ENCODE measurements at places on chromosomes 4 and X.
A peak's percentile ranks its signal among the peaks of the same experiment; 100 is the strongest.

- DNase-seq = no peak
Measured at GRCh38 chr4:153142700-153143438, 61.4 kb upstream of the TRIM2 start.

DNA sequence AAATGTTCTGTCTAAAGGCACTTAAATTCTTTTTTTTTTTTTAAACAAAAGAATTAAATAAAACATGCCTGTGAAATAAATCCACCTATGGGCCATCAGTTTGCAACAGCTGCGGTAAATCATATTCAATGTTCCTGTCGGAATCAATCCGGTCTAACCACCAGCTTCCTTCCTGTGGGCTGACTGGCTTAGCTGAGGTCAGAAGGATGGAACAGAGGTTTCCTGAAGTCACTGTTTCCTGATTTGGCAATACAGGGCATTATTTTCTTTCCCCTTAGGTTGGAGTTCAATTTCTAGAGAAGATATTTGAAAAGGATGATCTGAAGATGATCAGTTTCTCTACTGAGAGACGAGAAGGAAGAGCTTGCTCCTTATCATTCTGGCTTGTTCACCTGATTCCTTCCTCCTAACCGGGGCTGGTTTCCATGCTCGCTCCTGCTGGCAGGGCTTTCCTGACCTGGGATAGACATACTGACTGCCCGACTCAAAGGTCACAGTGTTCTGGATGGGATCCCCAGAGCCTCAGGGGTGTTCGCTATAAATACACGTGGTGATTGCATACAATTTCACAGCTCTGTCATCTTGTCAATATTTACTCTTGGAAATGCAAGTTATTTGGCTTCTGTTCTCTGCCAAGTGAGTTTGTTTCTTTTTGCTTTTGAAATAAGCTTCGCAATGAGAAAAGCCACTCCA is 21.7 kb downstream of the PDLIM3 start:
- no peak for DNase-seq

DNA sequence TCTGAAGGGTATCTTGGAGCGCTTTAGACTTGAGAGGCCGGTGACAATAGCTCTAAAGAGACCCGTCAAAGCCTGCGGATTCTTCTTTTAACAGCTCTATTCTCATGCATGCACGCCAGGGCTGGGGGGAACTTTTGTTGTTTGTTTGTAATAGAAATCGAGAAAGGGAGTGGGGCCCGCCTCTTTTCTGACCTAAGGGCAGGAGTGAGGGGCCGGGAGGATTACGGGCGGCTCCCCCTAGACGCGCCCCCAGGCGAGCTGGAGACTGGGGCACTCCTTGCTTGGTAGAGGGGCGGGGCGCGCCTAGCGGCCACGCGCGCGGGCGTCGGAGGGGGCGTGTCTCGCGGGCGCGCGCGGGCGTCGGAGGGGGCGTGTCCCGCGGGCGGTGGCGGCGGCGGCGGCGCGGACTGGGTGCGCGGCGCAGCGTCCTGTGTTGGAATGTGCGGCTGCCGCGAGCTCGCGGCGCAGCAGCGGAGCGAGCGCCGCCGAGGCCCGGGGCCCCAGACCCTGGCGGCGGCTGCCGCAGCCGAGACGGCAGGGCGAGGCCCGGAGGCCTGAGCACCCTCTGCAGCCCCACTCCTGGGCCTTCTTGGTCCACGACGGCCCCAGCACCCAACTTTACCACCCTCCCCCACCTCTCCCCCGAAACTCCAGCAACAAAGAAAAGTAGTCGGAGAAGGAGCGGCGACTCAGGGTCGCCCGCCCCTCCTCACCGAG is at the start of gene REST:
Gene REST, plus strand, starts transcription at position 412 of the 717 bp plus-strand sequence. CDS start 2,739 bp downstream, outside the sequence.
- DNase-seq = peak; percentile 42

DNA sequence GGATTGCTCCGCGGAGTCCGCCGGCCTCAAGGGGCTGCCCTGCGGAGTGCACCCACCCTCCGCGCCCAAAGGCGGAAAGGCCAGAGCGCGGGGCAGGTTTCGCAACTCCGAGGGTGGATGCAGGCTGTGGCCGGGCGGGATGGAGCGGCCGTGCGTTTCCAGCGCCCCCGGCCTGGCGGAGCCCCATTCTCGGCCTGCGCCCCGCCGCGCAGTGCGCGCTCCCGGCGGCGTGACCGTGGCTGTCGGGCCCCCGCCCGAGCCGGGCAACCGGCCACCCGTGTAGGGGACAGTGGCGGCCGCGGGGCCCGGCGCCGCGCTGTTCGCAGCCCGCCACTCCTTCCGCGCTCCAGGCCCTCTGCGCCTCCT is 331 bp downstream of the SETD7 start:
- DNase-seq = peak; percentile 16

- no peak for DNase-seq
Measured at GRCh38 chrX:40719731-40720130, 15.6 kb downstream of the MED14 start.

DNA sequence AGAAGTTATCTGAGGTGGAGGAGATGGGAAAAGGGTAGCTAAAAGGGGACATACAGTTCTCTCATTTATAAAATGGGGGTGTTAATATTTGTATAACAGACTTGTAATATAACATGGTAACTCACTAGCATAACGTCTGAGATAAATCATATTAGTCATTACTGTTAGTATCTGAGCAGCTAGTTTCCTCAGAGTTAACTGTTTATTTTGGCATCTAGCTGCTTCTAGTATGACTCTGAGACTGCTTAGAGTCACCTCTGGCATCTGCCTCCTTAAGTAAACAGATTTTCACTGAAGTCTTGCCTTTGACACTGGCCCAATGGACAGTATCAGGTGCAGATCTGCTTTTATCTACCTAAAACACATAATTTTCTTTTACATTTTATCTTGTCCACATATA is 58.1 kb downstream of the SLC30A9 start:
- no peak for DNase-seq

- no peak for DNase-seq
Measured at GRCh38 chrX:420496-421223, 34.0 kb upstream of the PPP2R3B start.

GRCh38 chr4:153448003-153448731 is 18.0 kb upstream of the TMEM131L start:
- no peak for DNase-seq

GRCh38 chrX:21559417-21559816 is 98.7 kb downstream of the KLHL34 start:
- no peak for DNase-seq

DNA sequence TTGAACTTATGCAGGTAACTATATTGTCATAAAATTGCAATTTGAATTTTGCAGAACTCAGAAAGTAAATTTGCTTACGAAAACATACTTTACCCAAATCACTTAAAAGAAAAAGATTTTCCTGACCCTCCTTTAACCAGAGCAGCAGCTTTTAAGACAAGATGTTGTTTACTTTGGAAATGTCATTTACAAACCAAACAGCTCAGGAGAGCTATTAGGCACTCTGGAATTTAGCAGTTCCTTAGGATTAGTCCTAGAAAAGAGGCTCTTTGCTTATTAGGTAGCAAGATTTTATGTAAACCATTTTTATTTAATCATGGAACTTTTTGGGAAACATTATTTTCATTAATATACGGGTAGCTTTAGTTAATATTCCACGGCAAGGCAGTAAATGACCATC is 765.7 kb upstream of the POU3F4 start:
- no peak for DNase-seq

DNA sequence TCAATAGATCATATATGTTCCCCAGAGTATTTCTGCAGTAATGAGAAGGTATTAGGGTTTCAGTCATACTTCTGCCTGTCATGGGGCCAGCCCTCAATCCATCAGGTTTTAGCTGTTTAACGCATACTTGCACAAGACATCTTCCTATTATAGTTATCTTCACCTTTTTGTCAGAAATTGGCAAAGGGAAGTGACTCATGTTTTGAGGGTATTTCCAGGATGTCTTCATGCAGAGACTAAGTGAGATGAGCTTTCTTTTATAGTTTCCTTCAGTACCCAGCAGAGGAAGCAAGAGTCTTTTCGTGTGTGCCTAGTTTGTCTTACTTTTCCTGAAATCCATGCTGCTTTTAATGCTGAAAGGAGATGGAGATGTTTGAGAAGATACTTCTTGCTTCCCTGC is 9.5 kb downstream of the CSTF2 start:
- no peak for DNase-seq

- DNase-seq = no peak
Measured at GRCh38 chr4:159977907-159978617, 875.2 kb downstream of the RAPGEF2 start.

GRCh38 chr4:173835903-173836302 is 305.9 kb upstream of the HAND2 start:
- no peak for DNase-seq

DNA sequence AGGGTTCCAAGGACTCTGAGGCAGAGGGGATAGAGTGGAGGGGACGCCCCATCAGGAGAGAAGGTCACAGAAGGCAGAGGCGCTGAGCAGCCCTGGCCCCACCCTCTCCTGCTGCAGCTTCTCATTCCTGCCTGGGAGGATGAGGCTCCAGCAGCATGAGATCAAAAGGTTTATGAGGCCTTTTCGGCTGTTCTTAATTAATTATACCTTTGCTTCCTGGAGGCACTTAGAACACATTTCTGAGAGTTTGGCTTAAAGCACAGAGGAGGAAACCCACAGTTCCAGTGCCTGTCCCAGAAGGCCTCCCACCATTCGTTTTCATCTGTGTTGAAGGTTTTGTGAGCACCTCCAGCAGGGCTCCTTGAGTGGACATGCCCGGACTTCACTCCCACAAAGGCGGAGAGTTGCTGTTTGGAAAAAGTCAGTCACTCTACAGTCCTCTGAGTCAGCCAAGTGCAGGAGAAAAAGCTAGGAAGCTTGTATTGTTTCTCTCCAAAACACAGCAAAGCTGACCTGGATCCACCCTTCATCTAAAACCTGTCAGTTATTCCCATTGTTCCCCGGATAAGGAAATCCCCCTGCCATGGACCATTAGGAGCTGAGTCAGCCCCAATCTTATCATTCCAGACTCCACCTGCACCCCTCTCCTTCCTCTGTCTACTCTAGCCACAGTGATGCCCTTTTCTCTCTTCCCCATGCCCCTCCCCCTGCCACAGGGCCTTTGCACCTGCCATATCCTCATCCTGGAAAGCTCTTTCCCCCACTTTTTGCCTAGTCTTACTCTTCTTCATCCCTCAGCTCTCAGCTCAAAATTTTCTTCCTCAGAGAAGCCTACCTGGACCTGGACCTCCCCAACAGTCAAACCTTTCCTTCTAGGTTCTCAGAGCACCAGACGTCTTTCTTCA is 276.8 kb downstream of the FBXW7 start:
- no peak for DNase-seq

DNA sequence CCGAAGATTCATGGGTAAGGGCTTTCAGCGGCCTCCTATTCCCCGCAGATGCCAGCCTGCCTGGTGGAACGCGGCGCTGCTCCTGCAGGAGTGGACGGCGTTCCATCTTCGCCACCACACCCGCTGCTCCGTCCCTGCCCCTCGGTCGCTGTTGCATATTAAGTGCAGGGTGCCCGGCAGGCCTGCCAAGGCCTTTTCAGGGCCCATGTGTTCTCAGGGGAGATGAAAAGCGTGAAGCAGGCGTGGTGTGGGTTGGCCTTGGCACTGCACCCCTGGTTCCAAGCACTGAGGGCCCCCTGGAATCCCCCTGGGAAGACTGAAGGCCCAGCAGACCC is 52.0 kb downstream of the SORCS2 start:
- no peak for DNase-seq

DNA sequence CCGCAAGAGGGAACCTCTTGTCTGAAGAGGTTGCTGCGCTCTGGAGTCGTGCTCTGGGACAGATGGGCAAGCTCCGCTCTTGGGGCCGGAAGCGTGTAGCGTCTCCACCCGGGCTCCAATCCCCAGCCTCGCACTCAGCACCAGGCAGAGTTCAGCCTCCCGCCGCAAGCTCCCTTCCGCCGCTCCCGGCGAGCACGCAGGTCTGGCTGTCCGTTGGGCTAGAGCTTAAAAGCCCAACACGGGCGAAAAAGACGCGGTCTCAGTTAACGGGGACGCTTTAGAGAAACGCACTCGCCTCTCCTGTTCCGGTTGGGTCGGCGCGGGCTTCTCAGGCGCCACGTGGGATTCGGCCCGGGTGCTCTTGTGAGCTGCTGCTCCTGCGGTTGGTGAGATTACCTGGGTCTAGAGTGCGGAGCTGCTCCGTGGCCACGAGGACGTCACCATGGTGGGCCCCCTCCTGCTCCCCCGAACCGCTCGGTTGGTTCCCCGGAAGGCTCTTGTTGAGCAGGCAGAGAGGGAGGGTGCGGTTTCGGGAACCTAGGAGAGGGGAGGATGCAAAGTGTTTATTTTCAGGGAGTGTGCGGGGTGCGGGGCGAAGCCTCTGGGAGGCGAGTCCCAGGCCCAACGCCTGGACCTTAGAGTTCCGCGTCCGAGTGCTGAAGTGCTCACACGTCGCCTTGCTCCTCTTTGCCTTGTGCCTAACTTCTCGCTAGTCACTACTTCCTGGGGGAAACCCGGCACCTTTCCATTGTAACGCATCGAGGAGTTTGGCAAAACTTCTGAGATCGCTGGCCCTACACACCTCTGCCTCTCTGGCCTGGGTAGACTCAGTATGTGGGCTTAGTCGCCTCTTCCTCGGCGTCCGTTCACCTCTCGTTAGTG is at the start of gene TMA16:
Gene TMA16, plus strand, starts transcription at position 331 of the 882 bp plus-strand sequence. Its CDS starts 112 bp downstream, at position 443.
- DNase-seq = peak; percentile 55
